ENCODE measurements at places on chromosomes 5 and 9. TPM values are rescaled to one million over a fixed set of nuclear protein-coding genes. Genes with fewer than 3 reads are reported as not detected.

- no peaks in the 10 kb centered on the region for H3K27me3 ChIP-seq
- no peak overlapping the region for H3K27ac ChIP-seq
- no peak for DNase-seq
Measured at GRCh38 chr5:149846021-149846420, 98.6 kb downstream of the PDE6A start.

Gene SPATA31D4
- not detected for total RNA-seq

Gene MRPS27
- 37.0 TPM for total RNA-seq

DNA sequence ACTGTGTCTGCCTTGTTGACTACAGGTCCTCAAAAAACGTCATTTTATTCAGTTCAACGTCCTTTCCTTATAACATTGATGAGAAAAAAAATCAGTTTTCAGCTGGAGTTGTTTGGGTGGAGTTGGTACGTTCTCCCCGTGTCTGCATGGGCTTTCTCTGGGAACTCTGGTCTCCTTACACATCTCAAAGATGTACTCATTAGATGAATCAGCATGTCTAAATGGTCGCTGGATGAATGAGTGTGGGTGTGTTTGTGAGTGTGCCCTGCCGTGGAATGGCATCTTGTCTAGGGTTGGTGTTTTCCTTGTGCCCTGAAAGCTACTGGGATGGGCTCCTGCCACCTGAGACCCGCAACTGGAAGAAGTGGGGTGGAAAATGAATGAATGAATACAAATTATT lies 30.1 kb downstream of the EGR1 start:
- H3K36me3 ChIP-seq, result no peaks in the 10 kb centered on the region
- H3K4me3 ChIP-seq, result no peak overlapping the region
- H3K27me3 ChIP-seq, result no peaks in the 10 kb centered on the region
- H3K4me1 ChIP-seq, result no peaks in the 10 kb centered on the region

DNA sequence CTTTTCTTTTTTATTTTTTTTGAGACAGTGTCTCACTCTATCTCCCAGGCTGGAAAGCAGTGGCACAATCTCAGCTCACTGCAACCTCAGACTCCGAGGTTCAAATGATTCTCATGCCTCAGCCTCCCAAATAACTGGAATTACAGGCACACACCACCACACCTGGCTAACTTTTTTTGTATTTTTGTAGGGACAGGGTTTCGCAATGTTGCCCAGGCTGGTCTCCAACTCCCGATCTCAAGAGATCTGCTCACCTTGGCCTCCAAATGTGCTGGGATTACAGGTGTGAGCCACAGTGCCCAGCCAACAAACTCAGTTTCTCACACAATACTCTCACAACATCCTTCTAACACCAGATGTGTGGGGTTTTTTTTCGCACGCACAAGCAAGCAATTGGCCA lies 22.1 kb downstream of the AFF4 start:
- no peak for DNase-seq
- no peaks in the 10 kb centered on the region for H3K36me3 ChIP-seq
- H3K27ac ChIP-seq, result no peak overlapping the region
- peaks cover 4% of the 10 kb centered on the region for H3K4me1 ChIP-seq
- no peak overlapping the region for H3K4me3 ChIP-seq

Gene PCDHGB4
- 10.1 TPM for total RNA-seq

DNA sequence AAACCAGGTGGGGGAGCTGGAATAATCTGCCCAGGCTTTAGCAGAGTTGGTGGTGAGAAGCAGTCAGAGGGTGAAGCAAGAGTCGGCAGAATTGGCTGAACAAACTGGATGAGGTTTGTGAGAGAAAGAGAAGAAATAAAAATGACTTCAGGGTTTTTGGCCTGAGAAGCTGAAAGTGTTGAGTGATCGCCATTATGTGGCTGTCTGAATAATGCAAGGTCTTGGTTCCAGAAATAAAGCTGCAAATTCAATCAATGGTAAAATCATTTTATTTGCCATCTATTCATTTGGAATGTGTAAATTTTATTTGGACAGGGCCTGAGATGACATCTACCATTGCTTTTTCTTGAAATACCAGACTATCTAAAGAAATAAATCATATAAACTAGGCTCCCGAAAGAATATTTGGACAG lies 50.4 kb upstream of the DAB2 start:
- DNase-seq, result peak; percentile 42
- no peak overlapping the region for H3K27ac ChIP-seq
- H3K27me3 ChIP-seq, result no peaks in the 10 kb centered on the region
- H3K4me3 ChIP-seq, result no peak overlapping the region
- no peaks in the 10 kb centered on the region for H3K4me1 ChIP-seq

GRCh38 chr5:108762660-108763059 lies 15.0 kb downstream of the FER start:
- no peaks in the 10 kb centered on the region for H3K27me3 ChIP-seq
- no peak for DNase-seq
- H3K4me1 ChIP-seq, result no peaks in the 10 kb centered on the region
- H3K27ac ChIP-seq, result no peak overlapping the region
- H3K36me3 ChIP-seq, result no peaks in the 10 kb centered on the region

DNA sequence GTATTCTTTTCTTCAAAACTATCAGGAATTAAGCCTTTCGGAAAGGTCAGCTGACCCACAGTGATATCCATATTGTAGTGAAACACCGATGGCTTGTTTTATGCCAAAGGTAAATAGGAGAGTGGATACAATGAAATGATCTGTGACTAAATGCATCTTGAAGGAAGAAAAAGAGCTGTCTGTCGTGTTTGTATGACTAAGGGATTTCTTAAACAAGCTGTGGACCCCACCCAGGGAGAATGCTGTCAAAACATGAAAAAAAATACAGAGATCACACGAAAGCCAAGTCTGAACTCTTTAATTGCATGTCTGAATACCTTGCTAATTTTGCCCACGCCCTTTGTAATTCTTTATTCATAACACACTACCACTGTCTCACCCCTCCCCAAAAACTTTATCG lies 286.4 kb upstream of the WWC1 start:
- H3K36me3 ChIP-seq, result no peaks in the 10 kb centered on the region
- DNase-seq, result no peak
- no peak overlapping the region for H3K27ac ChIP-seq
- no peaks in the 10 kb centered on the region for H3K4me1 ChIP-seq
- H3K4me3 ChIP-seq, result no peak overlapping the region
- H3K27me3 ChIP-seq, result no peaks in the 10 kb centered on the region

DNA sequence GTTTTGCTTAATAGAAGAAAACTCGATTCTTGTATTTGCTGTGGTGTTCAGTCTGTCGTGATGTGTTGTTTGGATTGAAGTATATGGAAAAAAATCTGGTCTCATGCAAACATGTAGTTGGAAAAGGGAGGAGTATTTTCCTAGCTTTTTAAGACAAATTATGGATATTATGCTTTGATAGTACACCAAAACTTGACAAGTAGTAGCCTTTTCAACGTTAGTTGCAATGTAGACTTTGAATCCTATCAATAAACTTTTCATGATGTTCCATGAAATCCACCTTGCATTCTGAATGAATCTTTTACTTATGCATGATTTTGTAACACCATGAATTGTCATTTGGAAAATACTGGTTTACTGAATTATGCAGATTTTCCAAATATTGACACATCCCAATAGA lies 64.2 kb downstream of the LHX2 start:
- no peaks in the 10 kb centered on the region for H3K36me3 ChIP-seq
- H3K27ac ChIP-seq, result no peak overlapping the region
- no peaks in the 10 kb centered on the region for H3K4me1 ChIP-seq
- H3K27me3 ChIP-seq, result no peaks in the 10 kb centered on the region
- no peak for DNase-seq

DNA sequence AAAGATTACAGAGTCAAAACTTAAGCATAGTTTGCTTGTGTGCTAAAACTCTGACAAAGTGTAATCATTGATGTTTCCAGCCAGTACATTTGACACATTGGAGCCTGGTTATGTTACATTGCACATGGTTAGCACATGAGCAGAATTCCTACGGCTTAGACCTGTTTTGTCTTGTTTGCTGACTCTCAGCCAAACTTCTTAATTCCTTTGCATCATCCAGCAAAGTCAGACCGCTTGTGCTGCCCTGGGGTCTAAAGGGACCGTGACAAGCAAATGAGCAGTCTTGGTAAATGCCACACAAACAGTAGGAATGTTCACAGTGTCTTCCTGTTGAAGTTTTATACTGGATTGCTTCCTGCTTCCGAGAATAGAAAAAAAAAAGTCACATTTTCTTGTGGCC lies 72.0 kb upstream of the ENTREP1 start:
- H3K27me3 ChIP-seq, result no peaks in the 10 kb centered on the region
- no peaks in the 10 kb centered on the region for H3K36me3 ChIP-seq
- no peak overlapping the region for H3K27ac ChIP-seq
- H3K4me3 ChIP-seq, result no peak overlapping the region
- no peak for DNase-seq

- H3K4me1 ChIP-seq, result peaks cover 3% of the 10 kb centered on the region
- peaks cover 1% of the 10 kb centered on the region for H3K36me3 ChIP-seq
- H3K27ac ChIP-seq, result peak overlapping the region; percentile 31
- H3K4me3 ChIP-seq, result peak overlapping the region; percentile 77
Measured at GRCh38 chr5:177350776-177351391, 584 bp downstream of the LMAN2 start.

DNA sequence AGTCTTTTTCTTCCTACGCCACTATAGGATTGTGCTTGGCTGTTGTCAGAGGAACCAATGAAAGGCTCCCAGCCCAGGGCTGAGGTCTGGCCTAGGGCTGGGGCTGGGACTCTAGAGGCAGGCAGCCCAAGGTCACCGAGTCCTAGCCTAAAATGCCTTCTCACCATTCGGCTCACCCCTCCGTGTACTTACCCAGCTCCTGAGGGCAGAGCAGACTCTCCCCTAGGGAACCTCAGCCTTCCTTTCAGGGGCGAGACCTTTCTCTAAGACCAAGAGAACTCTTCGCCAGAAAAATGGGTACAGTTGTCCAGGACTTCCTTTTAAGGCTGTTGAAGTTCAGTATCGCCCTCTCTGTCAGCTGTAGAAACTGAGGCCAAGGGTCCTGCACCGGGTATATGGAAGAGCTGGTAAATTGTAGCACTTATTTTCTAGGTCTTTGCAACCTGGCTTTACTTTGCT lies 1.7 kb upstream of the SPRY4 start:
- H3K4me3 ChIP-seq, result no peak overlapping the region
- H3K27me3 ChIP-seq, result no peaks in the 10 kb centered on the region
- peak overlapping the region; percentile 35 for H3K27ac ChIP-seq
- H3K36me3 ChIP-seq, result no peaks in the 10 kb centered on the region
- no peak for DNase-seq
- H3K4me1 ChIP-seq, result no peaks in the 10 kb centered on the region

Gene LHX3
- total RNA-seq, result not detected

- no peaks in the 10 kb centered on the region for H3K27me3 ChIP-seq
- no peak overlapping the region for H3K4me3 ChIP-seq
- no peak overlapping the region for H3K27ac ChIP-seq
- peak; percentile 89 for DNase-seq
- no peaks in the 10 kb centered on the region for H3K4me1 ChIP-seq
Measured at GRCh38 chr5:177607452-177608192, 7.7 kb downstream of the B4GALT7 start.

DNA sequence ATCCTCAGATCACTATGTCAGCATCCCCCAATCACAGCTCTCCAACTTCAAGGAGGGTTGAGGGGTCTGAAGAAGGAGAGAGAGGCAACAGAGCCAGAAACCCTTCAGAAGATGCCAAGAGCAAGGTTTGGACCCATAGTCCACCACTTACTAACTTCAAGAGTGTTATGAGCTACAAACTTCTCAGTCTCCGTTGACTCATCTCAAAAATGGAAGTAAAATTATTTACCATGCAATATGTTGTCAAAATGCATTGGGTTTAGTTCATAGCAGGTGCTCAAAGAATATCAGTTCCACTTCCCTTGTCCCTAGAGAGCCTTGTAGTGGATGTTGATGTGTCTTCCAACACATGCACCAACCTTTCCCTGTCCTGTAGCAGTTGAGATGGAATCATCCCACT lies 116.0 kb downstream of the KCNIP1 start:
- DNase-seq, result no peak
- no peaks in the 10 kb centered on the region for H3K36me3 ChIP-seq
- H3K4me3 ChIP-seq, result no peak overlapping the region
- H3K27me3 ChIP-seq, result no peaks in the 10 kb centered on the region
- H3K4me1 ChIP-seq, result no peaks in the 10 kb centered on the region

DNA sequence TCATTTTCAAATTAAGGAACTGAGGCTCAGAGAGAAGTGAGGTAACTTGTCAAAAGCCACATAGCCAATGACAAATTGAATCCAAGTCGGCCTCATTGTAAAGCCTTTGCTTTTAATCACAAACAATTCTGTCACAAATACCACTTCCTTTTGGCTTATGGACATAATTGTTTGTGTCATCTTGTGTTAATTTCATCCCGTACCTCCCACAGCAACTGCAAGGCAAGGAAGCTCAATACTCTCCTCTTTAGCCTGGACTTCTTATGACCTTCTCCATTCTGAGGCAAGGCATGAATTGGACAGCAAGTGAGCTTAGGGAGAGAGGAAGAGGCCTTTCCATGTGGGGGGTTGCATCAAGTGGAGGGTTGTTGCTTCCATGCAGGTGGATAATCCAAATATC lies 62.2 kb upstream of the SLC2A8 start:
- H3K4me3 ChIP-seq, result no peak overlapping the region
- H3K4me1 ChIP-seq, result peaks cover 2% of the 10 kb centered on the region
- no peak for DNase-seq
- no peaks in the 10 kb centered on the region for H3K27me3 ChIP-seq
- no peaks in the 10 kb centered on the region for H3K36me3 ChIP-seq

Gene TRMO
- 10.7 TPM for total RNA-seq

- no peaks in the 10 kb centered on the region for H3K27me3 ChIP-seq
- peak; percentile 37 for DNase-seq
- no peaks in the 10 kb centered on the region for H3K4me1 ChIP-seq
Measured at GRCh38 chr9:128149951-128150593, 819 bp downstream of the LCN2 start.

GRCh38 chr5:73066466-73066865 lies 53.9 kb upstream of the TMEM171 start:
- no peaks in the 10 kb centered on the region for H3K36me3 ChIP-seq
- no peak overlapping the region for H3K4me3 ChIP-seq
- H3K27ac ChIP-seq, result no peak overlapping the region
- H3K27me3 ChIP-seq, result no peaks in the 10 kb centered on the region
- DNase-seq, result no peak
- no peaks in the 10 kb centered on the region for H3K4me1 ChIP-seq

- H3K36me3 ChIP-seq, result no peaks in the 10 kb centered on the region
- H3K4me1 ChIP-seq, result no peaks in the 10 kb centered on the region
- no peak overlapping the region for H3K4me3 ChIP-seq
- no peaks in the 10 kb centered on the region for H3K27me3 ChIP-seq
- DNase-seq, result no peak
Measured at GRCh38 chr5:127894461-127894860, 189.1 kb upstream of the SLC12A2 start.

Gene SPINK4
- not detected for total RNA-seq

Gene POMT1
- 33.1 TPM for total RNA-seq

Gene NADK2
- 26.6 TPM for total RNA-seq

DNA sequence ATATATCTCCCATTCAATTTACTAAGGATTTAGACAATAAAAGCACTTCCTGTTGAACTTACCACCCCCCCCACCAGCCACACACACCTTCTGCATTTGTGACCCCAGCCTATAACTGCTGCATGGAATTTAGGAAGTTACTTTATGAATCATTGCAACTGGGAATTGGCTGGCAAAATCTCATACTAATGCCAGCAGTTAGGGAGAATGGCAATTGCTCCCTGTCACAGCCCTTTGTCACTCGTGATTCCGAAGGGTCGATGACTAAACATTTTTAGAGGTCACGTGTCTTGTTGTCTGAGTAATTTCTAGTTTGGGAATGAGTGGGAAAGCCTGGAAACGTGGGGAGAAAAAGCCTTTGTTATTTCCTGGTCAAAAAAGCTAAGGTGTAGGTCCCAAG lies 46.6 kb upstream of the PCA3 start:
- H3K4me3 ChIP-seq, result no peak overlapping the region
- no peak overlapping the region for H3K27ac ChIP-seq
- no peak for DNase-seq
- H3K4me1 ChIP-seq, result peaks cover 7% of the 10 kb centered on the region

Gene PDE8B
- total RNA-seq, result 42.6 TPM

All from aorta (tissue), 5 donors.